NCI-H1092 (cell line): ENCODE measurements at places on chromosomes 13 and 19.

DNA sequence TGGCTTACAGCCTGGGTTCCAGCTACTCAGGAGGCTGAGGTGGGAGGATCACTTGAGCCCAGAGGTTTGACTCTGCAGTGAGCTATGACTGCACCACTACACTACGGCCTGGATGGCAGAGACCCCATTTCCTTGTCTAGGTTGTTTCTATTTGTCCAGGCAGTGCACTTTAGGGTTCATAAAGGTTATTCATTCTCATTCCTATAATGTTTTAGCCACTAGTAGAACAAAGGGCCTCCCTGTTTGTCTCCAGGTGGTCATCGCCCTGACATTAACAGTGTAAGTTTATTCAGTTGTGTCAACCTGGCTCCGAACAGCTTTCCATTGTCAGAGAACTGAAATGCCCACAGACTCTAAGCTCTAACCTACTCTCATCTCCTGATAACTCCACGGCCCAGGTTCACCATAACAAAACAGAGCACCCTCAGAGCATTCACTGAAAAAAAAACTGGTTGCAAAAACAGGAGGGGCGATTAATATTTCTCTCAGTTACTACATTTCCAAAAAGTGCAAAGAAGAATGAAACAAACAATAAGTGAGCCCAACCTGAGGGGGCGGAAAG is 37.1 kb downstream of the SMAD9 start:
- no peak for DNase-seq

DNA sequence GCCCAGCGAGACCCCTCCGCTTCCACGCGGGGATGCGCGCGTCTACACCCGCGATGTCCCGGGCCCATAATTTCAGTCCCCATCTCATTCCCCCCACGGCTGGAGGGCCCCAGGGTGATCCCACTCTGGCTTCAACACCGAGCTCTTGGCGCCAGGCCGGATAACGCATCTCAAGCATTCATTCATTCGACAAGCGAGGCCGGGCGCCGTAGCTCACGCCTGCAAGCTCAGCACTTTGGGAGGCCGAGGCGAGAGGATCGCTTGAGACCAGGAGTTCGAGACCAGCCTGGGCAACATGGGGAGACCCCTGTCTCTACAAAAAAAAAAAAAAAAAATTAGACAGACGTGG is 5.9 kb downstream of the ANGPTL6 start:
- DNase-seq: peak; percentile 12

- DNase-seq: no peak
These were observed 10.2 kb downstream of the C2CD4C start for GRCh38 chr19:398719-399118.

DNA sequence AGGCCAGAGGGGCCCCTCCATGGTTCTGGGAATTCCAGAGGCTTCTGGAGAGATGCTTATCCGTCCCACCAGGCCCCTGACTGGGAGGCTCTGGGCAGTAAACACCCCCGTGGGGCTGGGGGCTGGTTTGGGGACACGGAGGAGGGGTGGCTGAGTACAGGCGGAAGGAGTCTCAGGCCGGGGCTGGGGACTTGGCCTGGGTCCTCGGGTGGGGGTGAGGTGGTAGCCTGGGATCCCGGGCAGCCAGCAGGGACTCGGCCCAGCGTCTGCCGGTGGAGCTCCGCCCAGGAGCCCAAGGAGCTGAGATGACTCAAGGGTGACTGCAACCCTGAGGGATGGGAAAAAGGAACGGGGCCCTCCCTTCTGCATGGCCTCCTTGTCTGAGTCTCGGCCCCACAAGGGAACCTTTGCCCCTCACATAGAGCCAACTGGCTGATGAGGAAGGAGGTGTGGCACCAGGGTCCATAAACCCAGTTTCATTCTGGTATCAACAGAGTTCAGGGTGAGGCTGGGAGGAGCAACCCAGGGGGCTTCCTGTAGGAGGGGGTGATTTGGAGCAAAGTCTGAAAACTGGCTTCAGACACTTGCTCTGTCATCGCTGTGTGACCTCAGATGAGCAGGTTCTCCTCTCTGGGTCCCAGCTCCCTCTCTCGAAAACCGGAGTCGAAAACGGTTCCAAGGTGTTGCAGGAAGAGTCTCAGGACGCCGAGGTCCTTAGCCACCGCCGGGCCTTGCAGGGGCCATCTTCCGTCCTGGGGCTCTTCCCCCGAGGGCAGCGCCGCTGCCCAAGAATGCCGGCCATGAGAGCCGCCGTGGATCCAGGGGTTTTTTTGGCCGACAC is 809 bp downstream of the MISP start:
- DNase-seq: no peak

DNA sequence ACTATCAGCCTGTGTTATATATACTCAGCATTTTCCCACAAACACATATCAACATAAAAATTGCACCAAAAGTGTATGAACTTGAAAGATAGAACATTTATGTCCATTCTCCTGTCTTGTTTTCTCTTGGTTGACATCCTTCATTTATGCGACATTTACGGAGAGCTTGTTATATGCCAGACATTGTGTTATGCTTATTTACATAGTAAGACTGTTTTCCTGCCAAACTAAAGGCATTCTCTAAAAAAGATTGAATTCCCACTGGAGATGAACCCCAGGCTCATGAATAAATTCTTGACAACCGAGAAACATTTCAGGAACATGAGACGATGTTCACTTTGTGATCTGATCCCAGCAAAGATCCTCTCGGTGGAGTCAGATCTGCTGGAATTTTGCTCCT is 131.0 kb downstream of the RAP2A start:
- no peak for DNase-seq

GRCh38 chr13:46881621-46882020 is 15.2 kb downstream of the HTR2A start:
- no peak for DNase-seq

GRCh38 chr13:110131424-110131823 is 175.5 kb downstream of the COL4A1 start:
- DNase-seq: no peak

DNA sequence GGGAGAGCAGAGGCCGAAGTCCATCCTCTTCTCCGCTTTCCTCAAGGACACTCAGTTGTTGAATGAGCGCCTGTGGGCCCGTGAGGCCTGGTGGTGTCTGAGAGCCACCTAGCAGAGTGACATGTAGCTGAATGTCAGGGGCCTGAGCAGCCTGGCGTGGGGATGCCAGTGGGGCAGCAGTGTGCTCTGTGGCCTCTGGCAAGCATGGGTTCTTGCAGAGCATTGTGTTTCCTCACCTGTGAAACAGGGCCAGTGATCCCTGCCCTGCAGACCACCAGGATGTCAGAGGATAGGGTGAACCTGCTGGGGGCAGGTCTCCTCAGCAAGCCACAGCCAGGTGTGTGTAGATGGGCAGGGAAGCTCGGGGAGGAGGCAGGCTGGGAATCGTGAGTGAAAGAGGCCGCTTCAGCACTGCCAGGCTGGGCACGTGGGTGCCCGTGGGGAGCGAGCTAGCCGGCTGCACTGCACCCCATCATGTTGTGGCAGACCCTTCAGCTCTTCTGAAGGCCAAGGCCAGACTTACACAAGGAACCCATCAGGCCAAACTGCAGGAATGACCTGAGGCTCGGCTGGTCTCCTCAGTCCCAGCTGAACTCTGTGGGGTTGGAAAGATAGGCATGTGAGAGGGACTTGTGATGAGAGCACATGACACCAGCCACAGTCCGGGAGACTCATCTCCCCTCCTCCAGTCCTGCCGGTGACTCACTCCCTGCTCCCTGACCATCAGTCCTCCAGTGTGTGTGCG is 5.0 kb downstream of the PPP1R37 start:
- no peak for DNase-seq

GRCh38 chr13:41416276-41416675 is 41.1 kb upstream of the RGCC start:
- DNase-seq: no peak

DNA sequence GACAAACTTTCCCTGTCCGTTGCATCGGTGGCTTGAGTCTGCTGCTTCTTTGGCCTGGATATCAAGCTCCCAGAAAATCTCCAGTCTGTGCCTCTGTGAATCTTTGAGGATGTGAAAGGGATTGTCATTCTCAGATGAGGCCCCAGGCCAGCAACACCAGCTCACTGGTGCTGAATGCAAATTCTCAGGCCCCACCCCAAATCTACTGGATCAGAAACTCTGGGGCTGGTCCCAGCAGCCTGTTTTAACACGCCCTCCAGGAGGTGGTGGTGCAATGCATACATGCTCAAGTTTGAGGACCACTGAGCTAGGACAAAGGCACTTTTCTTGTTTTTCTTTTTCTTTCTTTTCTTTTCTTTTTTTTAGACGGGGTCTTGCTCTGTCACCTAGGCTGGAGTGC is 23.6 kb downstream of the TNFSF11 start:
- no peak for DNase-seq

DNA sequence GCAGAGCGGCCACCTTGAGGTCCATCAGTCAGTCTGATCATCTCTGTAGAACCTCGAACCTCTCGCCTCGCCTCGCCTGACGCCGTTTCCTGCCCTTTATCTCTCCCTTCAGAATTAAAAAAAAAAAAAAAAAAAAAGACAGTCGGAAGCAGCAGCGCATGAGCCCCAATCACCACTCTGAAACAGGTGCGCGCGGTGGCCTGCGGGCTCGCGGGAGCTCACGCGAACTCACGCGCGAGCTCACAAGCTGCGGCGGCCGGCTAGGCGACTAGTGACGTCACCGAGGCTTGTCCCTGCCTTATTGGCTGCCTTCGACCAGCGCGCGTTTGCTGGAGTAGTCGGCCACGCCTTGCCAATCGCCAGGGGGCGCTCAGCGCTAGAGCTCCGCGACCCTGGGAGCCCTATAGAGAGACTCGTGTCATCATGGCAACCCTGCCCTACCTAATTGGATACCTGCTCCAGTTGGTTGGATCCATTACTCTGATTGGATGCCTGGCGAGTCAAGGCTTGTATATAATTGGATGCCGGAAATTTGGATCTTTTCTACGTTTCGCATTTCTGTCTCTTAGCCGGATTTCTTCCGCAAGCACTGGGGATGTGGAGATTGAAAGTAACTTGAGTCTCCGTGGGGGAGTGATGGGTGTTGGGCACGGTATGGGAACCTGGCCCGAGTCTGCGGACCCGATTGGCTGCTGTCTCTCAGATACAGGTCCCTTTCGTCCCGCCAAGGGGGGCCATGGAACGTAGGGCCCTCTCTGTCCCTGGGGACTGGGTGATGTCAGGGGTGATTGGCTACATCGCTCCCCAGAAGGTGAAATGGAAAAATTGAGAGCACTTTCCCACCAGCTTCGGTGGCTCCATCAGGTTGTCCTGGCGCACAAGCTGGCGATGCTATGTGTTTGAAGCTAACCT is 31.6 kb downstream of the SYT3 start:
- DNase-seq: no peak
